ENCODE measurements at places on chromosomes 6 and 20. TPM values are rescaled to one million over a fixed set of nuclear protein-coding genes. Genes with fewer than 3 reads are reported as not detected.

DNA sequence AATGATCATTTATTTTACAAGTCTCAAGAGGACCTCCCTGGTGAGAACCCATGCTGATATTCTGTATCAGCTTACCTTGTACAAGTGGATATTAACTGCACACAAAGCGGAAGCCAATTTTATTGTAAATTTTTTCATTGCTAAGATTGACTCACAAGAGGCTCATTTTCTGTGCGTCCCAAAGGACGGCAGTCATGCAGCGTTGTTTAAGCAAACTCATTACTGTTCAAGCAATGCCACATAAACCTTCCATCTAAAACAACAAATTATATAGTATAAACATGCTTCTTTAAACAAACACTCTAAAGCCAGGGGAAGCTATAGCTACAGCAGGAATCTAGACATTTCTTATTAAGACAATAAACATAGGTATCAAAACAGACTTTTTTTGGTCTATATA, 575.3 kb downstream of the FRK start:
- H3K27ac ChIP-seq = no peak overlapping the region
- no peak for DNase-seq
- no peaks in the 10 kb centered on the region for H3K36me3 ChIP-seq
- H3K27me3 ChIP-seq = no peaks in the 10 kb centered on the region
- H3K4me1 ChIP-seq = no peaks in the 10 kb centered on the region

DNA sequence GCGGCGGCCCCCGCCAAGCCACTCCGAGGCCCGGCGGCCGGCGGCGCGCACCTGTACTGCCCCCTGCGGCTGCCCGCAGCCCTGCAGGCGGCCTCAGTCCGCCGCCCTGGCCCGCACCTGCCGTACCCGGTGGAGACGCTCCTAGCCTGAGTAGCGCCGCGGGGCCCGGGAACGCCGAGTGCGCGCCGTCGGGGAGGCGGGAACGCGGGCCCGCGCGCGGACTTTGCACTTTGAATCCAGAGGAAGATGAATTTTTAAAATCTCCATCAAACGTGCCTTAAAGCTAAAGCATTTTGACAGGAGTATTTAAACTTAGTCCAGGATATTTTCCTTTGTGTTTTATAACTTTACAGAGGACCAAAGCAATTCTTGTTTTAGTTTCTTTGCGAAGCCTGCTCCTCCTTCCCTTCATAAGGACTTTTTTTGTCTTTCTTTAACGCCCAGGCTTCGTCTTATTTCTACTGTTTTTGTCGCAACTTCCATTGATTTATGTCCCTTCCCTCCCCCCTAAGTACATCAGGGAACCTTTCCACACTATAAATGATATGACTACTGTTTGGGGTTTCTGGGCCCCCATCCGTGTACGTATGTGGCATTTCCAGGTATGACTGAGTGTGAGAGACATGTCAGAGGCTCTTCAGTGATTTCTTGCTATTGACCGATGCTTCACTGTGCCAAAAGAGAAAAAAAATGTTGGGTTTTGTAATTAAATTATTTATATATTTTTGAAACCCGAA, 2.0 kb downstream of the FOXQ1 start:
- H3K27me3 ChIP-seq = peaks cover 64% of the 10 kb centered on the region
- H3K4me1 ChIP-seq = peaks cover 24% of the 10 kb centered on the region
- no peaks in the 10 kb centered on the region for H3K36me3 ChIP-seq
- no peak for DNase-seq
- peak overlapping the region; percentile 2 for H3K4me3 ChIP-seq

GRCh38 chr6:105526225-105526872, 123.5 kb upstream of the PREP start:
- H3K27ac ChIP-seq = no peak overlapping the region
- no peaks in the 10 kb centered on the region for H3K36me3 ChIP-seq
- no peak for DNase-seq
- H3K4me3 ChIP-seq = no peak overlapping the region

- H3K27me3 ChIP-seq = peaks cover 100% of the 10 kb centered on the region
- DNase-seq = no peak
- no peak overlapping the region for H3K4me3 ChIP-seq
- H3K27ac ChIP-seq = no peak overlapping the region
Observed at GRCh38 chr6:100457311-100457990, 7.3 kb downstream of the SIM1 start.

- H3K27ac ChIP-seq = peak overlapping the region; percentile 83
- H3K4me3 ChIP-seq = no peak overlapping the region
- no peaks in the 10 kb centered on the region for H3K27me3 ChIP-seq
Observed at GRCh38 chr6:32045811-32046449, 7.7 kb downstream of the CYP21A2 start.

DNA sequence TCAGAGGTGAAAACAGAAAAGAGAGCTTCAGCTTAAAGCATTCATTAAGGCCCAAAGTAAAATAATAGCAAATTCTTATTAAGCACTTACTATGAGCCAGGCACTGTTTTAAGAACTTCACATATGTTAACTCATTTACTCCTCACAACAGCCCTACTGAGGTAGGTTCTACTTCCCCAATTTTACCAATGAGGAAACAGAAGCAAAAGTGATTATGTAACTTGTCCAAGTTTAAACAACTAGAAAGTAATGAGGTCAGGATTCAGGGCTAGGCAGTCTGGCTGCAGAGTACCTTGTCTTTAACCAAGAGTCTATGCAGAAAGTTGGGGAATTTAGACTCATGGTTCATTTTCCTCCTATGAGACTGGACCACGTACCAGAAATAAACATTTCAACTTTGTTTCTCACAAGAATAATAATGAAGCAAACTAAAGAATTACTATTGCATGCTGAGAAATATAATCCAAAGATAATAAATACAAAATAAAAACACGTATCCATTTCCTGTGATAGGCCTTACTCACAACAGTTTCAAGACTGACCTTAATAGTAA, 3.8 kb downstream of the COL21A1 start:
- no peak overlapping the region for H3K4me3 ChIP-seq
- no peaks in the 10 kb centered on the region for H3K36me3 ChIP-seq
- no peak for DNase-seq
- no peaks in the 10 kb centered on the region for H3K4me1 ChIP-seq

DNA sequence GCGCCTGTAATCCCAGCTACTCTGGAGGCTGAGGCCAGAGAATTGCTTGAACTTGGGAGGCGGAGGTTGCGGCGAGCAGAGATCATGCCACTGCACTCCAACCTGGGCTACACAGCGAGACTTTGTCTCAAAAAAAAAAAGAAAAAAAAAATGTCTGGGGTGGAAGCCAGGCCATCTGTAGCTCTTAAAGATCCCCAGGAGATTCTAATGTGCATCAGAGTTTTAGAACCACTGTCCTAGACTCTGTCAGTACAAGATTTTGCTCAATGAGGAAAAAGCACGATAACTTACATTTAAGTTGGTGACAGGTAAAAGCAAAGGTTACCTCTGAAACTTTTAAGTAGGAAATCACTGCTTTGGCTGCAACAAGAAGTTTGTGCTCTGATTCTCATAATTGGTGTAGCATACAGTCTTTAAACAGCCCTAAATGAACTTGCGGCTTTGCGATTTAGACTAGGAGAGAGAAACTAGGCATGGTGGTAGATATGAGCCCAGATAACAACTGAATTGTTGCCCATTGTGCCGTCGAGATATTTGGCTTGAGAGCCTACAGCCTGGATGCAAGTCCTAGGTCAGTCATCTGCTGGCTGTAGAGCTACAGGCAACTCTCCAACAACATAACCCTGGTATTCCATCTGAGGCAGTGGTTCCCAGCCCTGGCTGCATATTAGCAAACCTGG, 67.2 kb downstream of the BACH2 start:
- H3K4me3 ChIP-seq = no peak overlapping the region
- peaks cover 26% of the 10 kb centered on the region for H3K4me1 ChIP-seq
- no peak overlapping the region for H3K27ac ChIP-seq
- DNase-seq = no peak
- no peaks in the 10 kb centered on the region for H3K36me3 ChIP-seq

- no peak overlapping the region for H3K27ac ChIP-seq
- no peak for DNase-seq
- H3K36me3 ChIP-seq = peaks cover 59% of the 10 kb centered on the region
- no peak overlapping the region for H3K4me3 ChIP-seq
- H3K27me3 ChIP-seq = no peaks in the 10 kb centered on the region
Observed at GRCh38 chr6:144561455-144562043, 276.4 kb downstream of the UTRN start.

DNA sequence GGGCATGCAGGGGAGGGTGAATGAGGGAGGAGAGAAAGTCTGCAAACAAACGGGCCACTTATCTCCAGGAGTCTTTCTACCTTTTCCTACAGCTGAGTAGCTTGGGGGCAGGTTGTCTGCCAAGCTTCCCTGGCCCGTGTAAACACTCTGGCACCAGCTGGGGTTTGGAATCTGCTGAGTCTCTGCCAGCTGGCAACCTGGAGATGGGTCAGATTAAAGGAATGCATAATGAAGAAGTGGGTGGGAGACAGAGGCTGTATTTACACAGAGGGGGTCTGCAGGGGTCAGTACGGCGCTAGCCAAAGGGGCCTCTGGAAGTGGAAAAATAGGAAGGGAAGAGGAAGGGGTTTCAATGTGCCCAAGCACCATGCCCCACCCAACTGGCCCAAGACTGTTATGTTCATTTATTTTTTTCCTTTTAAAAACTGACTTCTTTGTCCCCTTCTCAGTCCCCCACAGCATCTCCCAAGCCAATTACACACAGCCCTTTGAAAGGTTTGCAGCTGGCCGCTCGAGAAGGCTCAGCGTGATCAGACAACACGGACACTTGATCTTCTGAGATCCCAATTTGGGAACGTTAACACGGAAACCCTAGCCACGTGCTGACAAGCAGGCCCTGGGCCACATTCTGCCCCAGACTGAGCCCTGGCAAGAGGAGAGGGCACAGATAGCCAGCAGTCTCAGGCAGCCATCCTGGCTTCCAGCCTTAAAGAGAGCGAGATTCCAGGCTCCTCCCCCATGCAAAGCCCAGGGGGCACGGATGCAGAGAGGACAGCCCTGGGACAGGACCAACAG, 25.2 kb downstream of the TRAM2 start:
- H3K4me3 ChIP-seq = peak overlapping the region; percentile 15
- H3K27me3 ChIP-seq = no peaks in the 10 kb centered on the region
- peaks cover 27% of the 10 kb centered on the region for H3K4me1 ChIP-seq
- no peaks in the 10 kb centered on the region for H3K36me3 ChIP-seq
- peak overlapping the region; percentile 65 for H3K27ac ChIP-seq

- no peaks in the 10 kb centered on the region for H3K36me3 ChIP-seq
- H3K4me1 ChIP-seq = no peaks in the 10 kb centered on the region
- no peak for DNase-seq
- H3K4me3 ChIP-seq = no peak overlapping the region
Observed at GRCh38 chr6:64217721-64218620, 582.4 kb downstream of the PHF3 start.

DNA sequence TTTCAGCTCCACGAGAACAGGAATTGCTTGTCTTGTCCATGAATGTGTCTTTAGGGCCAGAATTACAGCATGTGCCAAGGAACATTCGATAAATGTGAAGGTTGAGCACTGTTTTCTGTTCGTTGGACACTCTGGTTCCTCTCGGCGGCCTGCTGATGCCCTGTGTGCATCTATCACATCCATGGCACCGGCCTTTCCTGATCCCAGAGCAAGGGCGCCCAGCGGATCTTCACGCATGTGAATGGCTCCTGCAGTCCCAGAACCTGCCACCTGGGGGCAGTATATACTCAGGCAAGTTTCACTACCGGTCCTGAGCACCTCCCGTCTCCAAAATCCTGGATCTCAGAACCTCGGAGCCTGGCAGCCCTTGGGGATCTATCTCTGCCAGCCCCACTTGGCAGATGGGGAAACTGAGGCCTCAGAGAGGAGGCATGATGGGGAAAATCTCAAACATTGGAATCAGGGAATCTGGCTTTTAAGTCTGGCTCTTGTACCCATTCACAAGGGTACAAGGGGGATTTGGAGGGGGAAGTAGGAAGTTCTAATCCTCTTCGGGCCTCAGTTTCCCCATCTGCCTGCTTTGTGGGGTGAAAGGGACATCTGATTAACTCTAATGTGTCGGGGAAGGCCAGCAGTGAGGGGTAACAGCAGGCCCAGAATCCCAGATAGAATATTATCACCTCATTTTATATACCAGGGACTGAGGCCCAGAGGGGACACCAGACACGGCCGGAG, 4.3 kb upstream of the CEBPB start:
- no peaks in the 10 kb centered on the region for H3K4me1 ChIP-seq
- no peak overlapping the region for H3K4me3 ChIP-seq
- no peaks in the 10 kb centered on the region for H3K27me3 ChIP-seq
- H3K27ac ChIP-seq = no peak overlapping the region

DNA sequence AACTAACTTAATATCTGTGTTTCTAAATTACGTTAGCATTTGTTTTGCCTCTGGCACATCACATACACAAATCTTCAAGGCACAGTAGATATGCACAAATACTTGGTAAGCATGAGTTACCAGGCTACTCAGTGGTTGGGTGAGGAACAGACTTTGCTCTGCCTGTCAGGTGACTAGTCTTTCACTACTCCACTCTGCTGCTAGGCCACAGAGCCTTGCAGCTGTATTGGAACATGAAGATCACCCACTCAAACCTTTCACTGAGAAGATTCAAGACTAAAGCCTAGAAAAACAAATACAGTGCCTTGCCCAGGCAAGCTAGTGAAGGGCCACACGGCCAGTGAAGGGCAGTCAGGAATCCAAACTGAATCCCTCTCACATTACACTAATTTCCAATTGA, 47.0 kb downstream of the DTNBP1 start:
- no peak overlapping the region for H3K4me3 ChIP-seq
- H3K4me1 ChIP-seq = no peaks in the 10 kb centered on the region
- no peak for DNase-seq
- H3K36me3 ChIP-seq = no peaks in the 10 kb centered on the region
- no peak overlapping the region for H3K27ac ChIP-seq

DNA sequence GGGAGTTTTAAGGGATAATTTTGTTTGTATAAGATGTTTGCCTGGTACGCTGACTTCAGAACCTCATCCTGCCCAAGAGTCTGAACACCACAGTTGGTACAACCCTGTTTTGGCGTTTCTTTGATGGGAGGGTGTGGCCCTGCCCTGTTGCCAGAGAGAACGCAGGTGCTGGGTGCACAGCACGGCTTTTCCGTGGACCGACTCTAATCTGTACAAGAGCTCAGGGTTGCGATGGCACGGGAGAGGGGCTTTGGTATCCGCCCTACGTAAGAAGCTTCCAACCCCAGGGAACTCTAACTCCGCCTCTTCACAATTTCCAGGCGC, 1.3 kb downstream of the CYP24A1 start:
- H3K27ac ChIP-seq = no peak overlapping the region
- no peaks in the 10 kb centered on the region for H3K36me3 ChIP-seq
- no peak overlapping the region for H3K4me3 ChIP-seq
- H3K27me3 ChIP-seq = peaks cover 93% of the 10 kb centered on the region

GRCh38 chr6:128630213-128630612, 109.8 kb upstream of the PTPRK start:
- H3K36me3 ChIP-seq = no peaks in the 10 kb centered on the region
- H3K27ac ChIP-seq = peak overlapping the region; percentile 27
- H3K27me3 ChIP-seq = no peaks in the 10 kb centered on the region
- H3K4me3 ChIP-seq = no peak overlapping the region

GRCh38 chr6:39330057-39330456, 7.6 kb upstream of the KCNK16 start:
- no peaks in the 10 kb centered on the region for H3K27me3 ChIP-seq
- DNase-seq = peak; percentile 43
- no peak overlapping the region for H3K27ac ChIP-seq
- no peak overlapping the region for H3K4me3 ChIP-seq
- H3K36me3 ChIP-seq = no peaks in the 10 kb centered on the region

The LINC00237 gene
- total RNA-seq = not detected

The NR2E1 gene
- not detected for total RNA-seq

The ENPP3 gene
- total RNA-seq = 0.72 TPM

The COQ3 gene
- total RNA-seq = 24.3 TPM

The AGER gene
- 3.0 TPM for total RNA-seq

The TMEM244 gene
- total RNA-seq = not detected

The NRSN1 gene
- not detected for total RNA-seq

The CST4 gene
- not detected for total RNA-seq

The DEFB121 gene
- not detected for total RNA-seq

The CFAP61 gene
- total RNA-seq = 45.8 TPM

The UBD gene
- not detected for total RNA-seq

The MYCT1 gene
- total RNA-seq = 18.4 TPM

The MCCD1 gene
- not detected for total RNA-seq

The GNAS-AS1 gene
- 0.51 TPM for total RNA-seq

The HTR1E gene
- not detected for total RNA-seq

Data from heart left ventricle (tissue), 16 donors.